ENCODE measurements at places on chromosomes 12 and 14. TPM values are rescaled to one million over a fixed set of nuclear protein-coding genes. Genes with fewer than 3 reads are reported as not detected.
A peak's percentile ranks its signal among the peaks of the same experiment; 100 is the strongest.

DNA sequence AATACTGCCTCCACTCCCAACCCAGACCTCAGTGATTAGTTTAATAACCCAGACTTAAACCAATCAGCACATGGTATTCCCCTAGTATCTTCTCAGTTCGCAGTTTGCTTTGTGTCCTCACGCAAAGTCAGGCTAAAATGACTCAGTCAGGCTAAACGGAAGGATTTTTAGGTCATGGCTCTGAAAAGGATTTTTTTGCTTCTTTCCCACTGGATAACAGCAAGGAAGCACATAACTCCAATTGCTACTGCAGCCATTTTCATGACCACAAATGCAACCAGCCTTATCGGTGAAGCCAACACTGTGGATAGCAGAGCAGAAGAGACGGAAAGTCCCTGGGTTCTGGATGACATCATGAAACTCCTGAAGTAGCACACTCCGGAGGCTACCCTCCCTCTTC lies 67.7 kb downstream of the ZC3H14 start:
- no peak overlapping the region for H3K4me3 ChIP-seq
- no peak for DNase-seq
- no peaks in the 10 kb centered on the region for H3K27me3 ChIP-seq
- H3K27ac ChIP-seq, result no peak overlapping the region
- no peaks in the 10 kb centered on the region for H3K36me3 ChIP-seq
- H3K4me1 ChIP-seq, result no peaks in the 10 kb centered on the region

- H3K27ac ChIP-seq, result peak overlapping the region; percentile 2
- H3K36me3 ChIP-seq, result no peaks in the 10 kb centered on the region
- H3K4me1 ChIP-seq, result no peaks in the 10 kb centered on the region
- no peak overlapping the region for H3K4me3 ChIP-seq
- peak; percentile 48 for DNase-seq
These were observed 5.5 kb upstream of the TC2N start for GRCh38 chr14:91872517-91873470.

DNA sequence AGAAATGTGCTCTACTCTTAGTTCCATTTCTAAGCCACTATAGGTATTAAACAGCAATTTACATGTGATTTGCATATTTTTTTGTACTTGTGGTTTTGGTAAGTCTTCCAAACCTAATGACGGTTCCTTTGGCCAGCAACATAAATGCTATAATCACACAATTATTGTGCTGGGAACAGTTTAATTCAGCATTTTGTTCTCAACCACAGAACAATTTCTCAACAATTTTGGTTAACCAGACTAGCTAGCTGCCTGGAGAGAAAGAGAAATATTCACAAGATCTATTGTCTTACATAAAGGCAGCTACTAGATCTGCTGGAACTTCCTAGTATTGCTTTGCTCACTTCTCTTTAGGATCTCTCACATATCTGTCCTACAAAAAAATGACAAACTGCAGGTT lies 265.3 kb downstream of the SOX5 start:
- DNase-seq, result no peak
- no peaks in the 10 kb centered on the region for H3K4me1 ChIP-seq
- no peak overlapping the region for H3K4me3 ChIP-seq
- H3K27ac ChIP-seq, result no peak overlapping the region

COCH gene
- 1.8 TPM for total RNA-seq

MEG3 gene
- total RNA-seq, result 34.1 TPM

CHGA gene
- total RNA-seq, result not detected

LRRIQ1 gene
- total RNA-seq, result 13.1 TPM

Data from uterus (tissue), 4 donors.